ENCODE measurements at places on chromosomes 4 and X.

- no peak for DNase-seq
Measured at GRCh38 chr4:5869966-5870619, 22.8 kb downstream of the CRMP1 start.

DNA sequence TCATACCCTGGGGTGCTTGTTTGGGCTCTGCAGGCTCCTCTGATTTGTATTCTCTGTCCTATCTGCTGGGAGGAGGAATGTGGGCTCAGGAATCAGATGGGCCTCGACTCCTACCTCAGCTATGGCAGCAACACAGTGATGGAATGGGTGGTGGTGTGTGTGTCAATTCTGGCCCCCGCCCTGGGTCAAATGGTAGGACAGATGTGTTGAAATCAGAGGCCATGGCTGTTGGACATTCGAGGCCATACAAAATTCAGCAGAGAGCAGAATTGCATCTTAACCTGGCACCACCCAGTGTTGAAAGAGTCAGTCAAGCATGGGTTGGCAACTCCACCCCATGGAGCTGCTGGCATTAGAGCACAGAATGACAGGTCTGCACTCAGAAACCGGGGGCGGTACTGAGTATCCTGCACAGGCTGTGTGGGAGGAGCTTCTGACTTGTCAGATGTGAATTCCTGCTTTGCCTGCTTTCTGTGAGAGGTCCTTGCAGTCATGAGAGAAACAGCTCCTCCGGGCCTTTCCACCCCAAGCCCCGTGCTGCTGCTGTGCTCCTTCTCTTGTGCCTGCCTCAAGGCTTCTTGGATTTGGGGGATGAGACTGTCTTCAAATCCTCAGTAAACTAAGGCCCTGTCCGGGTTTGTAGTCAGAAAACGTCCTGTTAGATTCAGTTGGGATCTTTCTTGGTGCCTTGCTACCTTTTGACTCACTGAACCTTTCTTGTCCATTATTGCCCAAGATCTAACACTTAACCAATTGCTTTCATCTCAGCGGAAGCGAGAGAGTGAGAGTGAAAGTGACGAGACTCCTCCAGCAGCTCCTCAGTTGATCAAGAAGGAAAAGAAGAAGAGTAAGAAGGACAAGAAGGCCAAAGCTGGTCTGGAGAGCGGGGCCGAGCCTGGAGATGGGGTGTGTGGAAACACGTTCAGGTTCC lies 13.0 kb downstream of the DKC1 start:
- no peak for DNase-seq

DNA sequence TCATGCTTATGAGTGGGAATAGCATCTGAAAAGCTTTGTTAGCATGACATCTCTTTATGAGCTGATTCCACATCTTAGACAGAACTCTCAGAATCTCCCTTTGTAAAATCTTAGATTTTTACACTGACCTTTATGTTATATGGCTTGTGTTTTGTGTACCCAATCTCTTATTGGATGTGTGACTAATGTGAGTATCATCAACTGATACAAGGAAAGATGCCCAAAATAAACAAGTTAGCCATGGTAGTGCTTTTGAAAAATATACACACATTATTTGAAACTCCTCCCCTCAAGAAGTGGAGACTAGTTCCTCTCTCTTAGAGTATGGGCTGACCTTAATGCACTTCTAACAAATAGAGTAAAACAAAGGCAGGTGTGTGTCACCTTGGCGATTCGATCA lies 160.1 kb upstream of the NRK start:
- DNase-seq = no peak

GRCh38 chrX:50492720-50493119 lies 22.1 kb upstream of the DGKK start:
- no peak for DNase-seq

DNA sequence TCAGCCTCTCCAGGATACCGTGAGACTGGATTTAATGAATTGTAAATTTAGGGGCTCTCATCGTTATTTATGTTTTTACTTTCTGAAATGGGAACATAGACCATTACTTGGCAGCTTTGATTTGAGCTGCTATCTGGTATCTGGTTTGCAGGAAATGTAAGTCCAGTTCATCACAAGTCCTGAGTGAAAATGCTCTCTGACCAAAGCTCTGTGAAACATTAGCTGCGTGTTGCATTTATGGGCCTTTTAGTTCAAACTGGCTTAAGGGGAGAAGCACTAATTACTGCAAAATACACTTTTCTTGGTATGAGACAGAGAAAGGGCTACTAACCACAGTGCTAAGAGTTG lies 420 bp downstream of the CC2D2A start:
- DNase-seq = no peak

GRCh38 chrX:34918856-34919255 lies 23.7 kb upstream of the FAM47B start:
- DNase-seq = no peak

- no peak for DNase-seq
Measured at GRCh38 chr4:87333267-87333666, 10.6 kb upstream of the HSD17B13 start.

GRCh38 chr4:38905652-38906385 lies 38.2 kb downstream of the FAM114A1 start:
- DNase-seq = no peak

GRCh38 chrX:67734111-67734753 lies 190.4 kb downstream of the AR start:
- DNase-seq = no peak

DNA sequence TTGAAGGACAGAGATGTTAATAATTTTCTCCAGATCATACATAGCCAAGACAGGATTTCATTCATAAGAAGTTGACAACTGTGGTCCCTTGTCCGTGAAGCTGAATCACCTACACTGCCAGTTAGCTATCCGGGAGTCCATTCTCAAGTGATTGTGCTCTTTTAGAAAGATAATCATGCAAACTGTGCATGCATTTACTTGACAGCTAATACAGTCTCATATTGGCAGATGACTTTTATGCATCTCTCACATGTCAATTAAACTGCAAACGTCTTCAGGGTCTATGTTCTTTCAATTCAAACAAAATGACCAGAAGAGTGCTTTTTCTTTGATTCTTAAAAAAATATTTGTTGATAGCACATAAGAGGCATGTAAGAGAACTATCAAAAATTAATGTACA lies 1572.9 kb downstream of the C4orf33 start:
- DNase-seq = no peak

GRCh38 chr4:31613946-31614623 lies 893.9 kb downstream of the PCDH7 start:
- DNase-seq = no peak

DNA sequence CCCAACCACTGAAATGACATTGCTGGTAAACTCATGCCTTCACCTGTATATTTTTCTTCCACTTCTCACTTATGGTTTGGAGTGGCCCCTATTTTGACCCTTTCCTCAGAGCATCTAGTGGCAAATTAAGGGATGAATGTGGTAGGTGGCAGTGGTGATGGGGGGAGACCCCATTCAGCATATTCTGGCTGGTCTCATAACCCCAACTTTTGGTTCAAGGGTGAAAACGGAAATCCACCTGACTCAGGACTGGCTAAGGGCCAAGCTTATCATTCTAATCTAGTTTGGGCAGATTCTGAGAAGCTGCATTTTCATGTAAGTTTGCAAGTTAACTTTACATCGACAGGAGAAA lies 47.0 kb upstream of the NSUN7 start:
- DNase-seq = no peak

DNA sequence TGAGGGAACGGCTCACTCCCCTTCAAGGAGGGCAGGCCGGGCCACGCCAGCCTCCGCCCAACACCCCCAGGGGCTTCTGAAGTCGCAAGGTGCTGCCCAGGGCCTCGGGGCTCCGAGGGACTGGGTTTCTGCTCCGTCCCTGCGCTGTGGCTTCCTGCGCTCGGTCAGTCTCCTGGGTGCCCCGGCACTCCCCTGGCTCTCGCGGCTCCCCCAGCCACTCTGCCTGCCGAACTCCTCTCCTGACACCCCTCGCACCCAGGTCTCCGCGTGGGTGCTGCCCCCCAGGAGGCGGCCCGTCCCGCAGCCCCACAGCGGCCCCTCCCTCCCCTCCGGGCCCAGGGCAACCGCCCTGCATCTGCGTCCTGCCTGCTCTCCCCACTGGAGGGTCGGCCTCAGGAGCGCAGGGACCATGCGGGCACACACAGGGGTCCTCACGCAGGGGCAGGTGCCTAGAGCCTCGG lies 151.9 kb downstream of the AFAP1 start:
- DNase-seq = no peak

DNA sequence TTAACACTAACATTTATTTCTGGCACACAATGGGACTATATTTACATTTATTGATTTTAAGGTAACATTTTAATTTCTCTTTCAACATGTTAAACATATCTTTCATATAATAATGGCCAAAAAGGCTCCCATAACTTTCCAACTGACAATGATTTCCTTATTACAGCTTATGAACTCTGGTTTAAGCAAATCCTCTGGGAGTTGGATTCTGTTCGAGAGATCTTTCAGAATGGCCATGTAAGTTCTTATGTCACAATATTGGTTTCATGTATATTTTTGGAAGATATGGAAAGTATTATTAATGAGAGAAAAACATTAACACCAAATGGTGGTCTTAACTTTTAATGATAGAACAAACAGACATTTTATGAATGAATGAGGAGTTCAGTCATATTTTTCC lies 4.1 kb downstream of the TDO2 start:
- no peak for DNase-seq

DNA sequence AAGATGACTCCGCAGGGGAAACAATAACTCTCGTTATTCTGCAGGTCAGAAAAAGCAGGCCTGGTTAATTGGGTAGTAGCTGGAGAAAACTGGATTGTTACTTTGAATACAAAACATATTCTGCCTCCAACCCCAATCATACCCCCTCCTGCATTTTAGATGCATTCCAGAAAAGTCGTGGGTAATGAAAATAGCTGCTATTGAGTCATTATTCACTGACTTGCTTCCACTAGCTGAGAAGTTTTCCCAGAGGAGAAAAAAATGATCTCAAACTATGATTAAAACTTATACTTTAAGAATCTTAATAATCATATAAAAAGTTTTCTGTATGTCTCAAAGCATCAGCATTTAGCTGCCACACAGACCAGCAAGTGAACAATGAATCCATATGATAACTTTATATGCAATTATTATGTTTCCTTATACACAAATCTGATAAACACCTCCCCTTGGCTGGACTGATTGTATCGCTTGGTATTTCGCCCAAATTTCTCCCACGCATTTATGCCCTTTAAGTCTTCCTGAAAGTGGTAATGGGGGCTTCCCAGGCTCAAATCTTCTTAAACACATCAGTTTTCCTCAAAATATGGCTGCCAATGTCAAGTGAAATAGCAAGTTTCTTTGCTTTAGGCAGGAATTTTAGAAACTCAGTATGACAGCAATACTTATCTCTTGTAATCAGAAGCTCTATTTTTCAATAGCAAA lies 181.0 kb downstream of the LDB2 start:
- DNase-seq = no peak

- no peak for DNase-seq
Measured at GRCh38 chr4:104879367-104879766, 267.3 kb upstream of the TET2 start.

- DNase-seq = no peak
Measured at GRCh38 chrX:153662266-153662665, 11.3 kb downstream of the PNCK start.

- no peak for DNase-seq
Measured at GRCh38 chr4:186709517-186709916, 14.1 kb downstream of the FAT1 start.

DNA sequence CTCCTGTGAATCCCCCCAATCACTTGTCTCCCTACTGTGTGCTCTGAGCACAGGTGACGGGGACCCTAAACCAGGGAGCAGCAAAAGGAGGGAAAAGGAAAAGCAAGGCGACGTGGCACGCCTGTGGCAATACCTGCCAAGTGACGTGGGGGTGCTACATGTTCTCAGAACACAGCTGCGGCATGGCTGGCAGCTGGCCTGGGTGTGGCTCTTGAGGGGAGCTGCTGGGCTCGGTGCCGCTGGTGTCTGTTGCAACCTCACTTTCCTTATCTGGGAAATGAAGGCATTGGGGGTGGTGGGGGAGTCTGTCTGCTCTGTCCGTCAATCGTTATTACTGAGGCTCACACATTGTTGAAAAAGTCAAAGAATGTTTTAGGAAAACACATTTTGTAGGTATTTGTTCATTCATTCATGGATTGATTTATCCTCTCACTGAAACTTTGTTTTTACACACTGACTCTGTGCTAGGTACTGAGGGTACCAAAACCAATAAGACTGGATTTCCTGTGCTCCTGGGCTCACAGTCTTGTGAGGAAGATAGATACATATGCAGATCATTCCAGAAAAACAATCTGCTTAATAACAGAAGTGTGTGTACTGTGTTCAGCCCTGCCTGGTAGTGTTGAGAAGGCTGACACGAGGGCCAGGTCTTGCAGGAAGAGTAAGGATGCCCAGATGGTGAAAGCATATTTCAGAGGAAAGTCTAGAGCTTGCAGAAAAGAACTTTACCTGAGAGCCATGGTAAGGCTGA lies 217.6 kb downstream of the PTTG2 start:
- DNase-seq = no peak

GRCh38 chr4:153529646-153530045 lies 63.5 kb downstream of the TMEM131L start:
- no peak for DNase-seq

GRCh38 chr4:81724925-81725329 lies 253.2 kb upstream of the RASGEF1B start:
- DNase-seq = no peak

DNA sequence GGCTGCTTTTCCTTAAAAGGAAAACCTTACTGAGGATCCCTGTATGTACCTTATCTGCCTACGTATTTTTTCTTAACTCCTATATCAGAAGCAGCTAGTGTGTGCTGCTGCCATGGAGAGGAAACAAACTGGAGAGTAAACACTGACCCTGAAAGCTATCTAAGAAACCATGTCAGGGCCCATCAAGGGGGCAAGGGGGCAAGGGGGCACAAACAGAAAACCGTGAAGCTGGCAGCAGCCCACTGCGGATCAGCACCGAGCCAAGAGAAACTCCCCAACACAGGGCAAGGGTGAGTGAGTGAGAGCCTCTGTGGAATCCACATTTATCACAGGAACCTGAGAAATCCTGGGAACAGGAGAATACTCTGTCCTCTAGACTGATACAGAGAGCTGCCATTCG lies 1204.2 kb downstream of the PCDH18 start:
- DNase-seq = no peak

DNA sequence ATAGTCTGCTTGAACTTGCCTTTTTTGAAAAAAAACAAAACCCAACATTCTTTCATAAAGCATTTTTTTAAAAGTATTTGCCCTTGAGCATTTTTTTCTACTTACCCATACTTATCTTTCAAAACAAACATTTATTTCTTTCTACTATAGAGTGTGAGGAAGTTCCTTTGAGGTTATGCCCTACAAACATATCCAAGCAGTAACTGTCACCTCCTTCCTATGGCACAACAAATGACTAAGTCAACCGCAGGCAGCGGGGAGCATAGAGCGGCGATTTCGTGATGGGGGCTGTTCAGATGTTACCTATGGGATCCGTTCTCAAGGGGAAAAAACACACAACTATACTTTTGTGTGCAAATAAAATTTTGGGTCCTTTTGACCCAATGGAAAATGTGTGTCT lies 19.4 kb downstream of the SPRY1 start:
- peak; percentile 68 for DNase-seq

Measured in foreskin melanocyte (primary cell).